ENCODE measurements at places on chromosomes 16 and 17. TPM values are rescaled to one million over a fixed set of nuclear protein-coding genes. Genes with fewer than 3 reads are reported as not detected.

GRCh38 chr17:48373130-48373830 is 56.7 kb downstream of the SKAP1 start:
- no peak for DNase-seq
- H3K27me3 ChIP-seq: peaks cover 46% of the 10 kb centered on the region
- H3K36me3 ChIP-seq: no peaks in the 10 kb centered on the region
- no peak overlapping the region for H3K27ac ChIP-seq
- H3K4me3 ChIP-seq: no peak overlapping the region

- H3K27ac ChIP-seq: no peak overlapping the region
- peaks cover 42% of the 10 kb centered on the region for H3K36me3 ChIP-seq
- H3K4me3 ChIP-seq: no peak overlapping the region
- H3K27me3 ChIP-seq: peaks cover 5% of the 10 kb centered on the region
These were observed 11.0 kb downstream of the FAAP100 start for GRCh38 chr17:81541123-81541522.

GRCh38 chr17:40490289-40490853 is 11.1 kb downstream of the TNS4 start:
- no peaks in the 10 kb centered on the region for H3K36me3 ChIP-seq
- no peak overlapping the region for H3K4me3 ChIP-seq
- peaks cover 49% of the 10 kb centered on the region for H3K4me1 ChIP-seq
- H3K27ac ChIP-seq: peak overlapping the region; percentile 53
- H3K27me3 ChIP-seq: no peaks in the 10 kb centered on the region

- no peak for DNase-seq
- H3K4me1 ChIP-seq: no peaks in the 10 kb centered on the region
- peaks cover 11% of the 10 kb centered on the region for H3K36me3 ChIP-seq
- H3K27ac ChIP-seq: no peak overlapping the region
- no peaks in the 10 kb centered on the region for H3K27me3 ChIP-seq
- no peak overlapping the region for H3K4me3 ChIP-seq
These were observed 6.3 kb upstream of the TBCD start for GRCh38 chr17:82745524-82745923.

- H3K27me3 ChIP-seq: no peaks in the 10 kb centered on the region
- no peaks in the 10 kb centered on the region for H3K4me1 ChIP-seq
- no peak overlapping the region for H3K27ac ChIP-seq
- no peak for DNase-seq
- no peaks in the 10 kb centered on the region for H3K36me3 ChIP-seq
These were observed 286.4 kb downstream of the GRIN2A start for GRCh38 chr16:9895817-9896216.

DNA sequence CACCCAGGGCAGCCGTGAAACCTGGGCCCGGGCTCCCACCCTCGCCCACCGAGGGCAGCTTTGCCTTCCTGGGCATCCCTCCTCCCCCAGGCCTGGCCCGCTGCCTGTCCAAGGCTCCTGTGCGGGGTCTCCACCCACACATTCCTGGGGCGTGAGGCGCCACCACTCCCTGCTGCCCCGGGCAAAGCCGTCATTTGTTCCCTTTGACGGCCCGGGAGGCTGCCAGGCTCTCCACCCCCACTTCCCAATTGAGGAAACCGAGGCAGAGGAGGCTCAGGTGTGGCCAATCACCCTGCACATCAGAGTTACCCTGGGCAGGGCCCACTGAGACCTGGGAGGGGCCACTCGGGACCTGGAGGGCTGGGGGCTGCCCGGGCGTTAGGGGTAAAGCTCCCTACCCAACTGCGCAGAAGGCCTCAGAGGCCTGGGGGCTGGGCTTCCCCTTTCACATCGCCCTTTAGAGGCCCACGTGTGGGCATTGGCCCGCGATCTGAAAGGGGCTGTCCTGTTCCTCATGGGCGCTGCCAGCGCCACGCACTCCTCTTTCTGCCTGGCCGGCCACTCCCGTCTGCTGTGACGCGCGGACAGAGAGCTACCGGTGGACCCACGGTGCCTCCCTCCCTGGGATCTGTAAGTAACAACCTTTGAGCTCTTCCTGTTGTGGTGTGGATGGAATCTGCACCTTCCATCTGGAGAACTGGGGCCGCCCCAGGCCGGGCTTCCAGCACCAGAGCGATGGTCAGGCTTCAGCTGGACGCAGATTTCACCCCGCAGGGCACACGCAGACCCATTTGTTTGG is at the start of gene MSLN:
Gene MSLN (plus strand): TSS at position 190 of the 799 bp plus-strand sequence. CDS start 1,947 bp downstream, outside the sequence.
- no peaks in the 10 kb centered on the region for H3K27me3 ChIP-seq
- no peaks in the 10 kb centered on the region for H3K36me3 ChIP-seq
- no peak for DNase-seq
- no peaks in the 10 kb centered on the region for H3K4me1 ChIP-seq
- H3K27ac ChIP-seq: no peak within 1 kb of the TSS

DNA sequence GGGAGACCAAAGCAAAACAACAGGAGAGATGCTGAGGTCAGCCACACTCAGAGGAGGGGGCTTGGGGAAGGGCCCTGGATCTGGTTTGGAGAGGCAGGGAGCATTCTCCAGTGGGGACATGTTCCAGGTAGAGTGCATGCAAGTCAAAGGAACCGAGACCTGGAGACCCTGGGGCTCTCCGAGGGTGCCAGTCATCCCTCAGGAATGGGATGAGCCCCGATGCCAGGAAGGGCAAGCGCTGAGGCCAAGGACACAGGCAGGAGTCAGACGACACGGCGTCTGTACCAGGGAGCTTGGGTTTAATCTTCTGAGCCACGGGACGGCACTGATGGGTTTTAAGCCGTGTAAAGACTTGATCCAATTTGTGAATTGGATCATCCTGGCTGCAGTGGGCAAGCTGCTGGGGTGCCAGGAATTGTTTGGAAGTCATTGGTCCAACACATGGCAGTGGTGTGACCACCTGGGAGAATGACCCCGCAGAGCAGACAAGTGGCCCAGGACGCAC is 32.9 kb upstream of the ANKRD40CL start:
- no peak overlapping the region for H3K4me3 ChIP-seq
- no peaks in the 10 kb centered on the region for H3K36me3 ChIP-seq
- H3K27ac ChIP-seq: no peak overlapping the region

DNA sequence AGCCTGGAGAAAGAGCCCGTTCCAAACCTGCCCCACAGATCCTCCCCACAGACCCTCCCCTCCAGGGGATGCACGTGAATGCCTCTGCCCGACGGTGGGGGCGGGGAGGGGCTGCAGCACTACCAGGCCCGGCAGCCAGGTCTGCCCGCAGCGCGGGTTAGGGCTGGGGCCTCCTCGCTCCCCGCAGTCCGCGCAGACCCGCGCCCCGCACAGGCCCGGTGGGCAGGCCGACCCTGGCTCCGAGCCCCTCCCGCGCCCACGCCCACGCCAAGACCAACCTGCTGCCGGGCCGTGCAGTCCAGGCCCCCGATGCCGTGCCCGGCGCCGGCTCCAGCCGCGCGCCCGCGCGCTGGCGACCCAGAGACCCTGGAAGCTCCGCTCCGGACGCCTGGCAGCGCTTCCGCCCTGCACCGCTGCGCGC is at the start of gene RPUSD1:
Gene RPUSD1 (minus strand): TSS at position 404 of the 421 bp plus-strand sequence. CDS start 644 bp downstream, outside the sequence.
- peaks cover 10% of the 10 kb centered on the region for H3K36me3 ChIP-seq
- DNase-seq: peak; percentile 95
- H3K27me3 ChIP-seq: no peaks in the 10 kb centered on the region
- H3K4me3 ChIP-seq: peak within 1 kb of the TSS; percentile 93
- H3K27ac ChIP-seq: peak within 1 kb of the TSS; percentile 41

DNA sequence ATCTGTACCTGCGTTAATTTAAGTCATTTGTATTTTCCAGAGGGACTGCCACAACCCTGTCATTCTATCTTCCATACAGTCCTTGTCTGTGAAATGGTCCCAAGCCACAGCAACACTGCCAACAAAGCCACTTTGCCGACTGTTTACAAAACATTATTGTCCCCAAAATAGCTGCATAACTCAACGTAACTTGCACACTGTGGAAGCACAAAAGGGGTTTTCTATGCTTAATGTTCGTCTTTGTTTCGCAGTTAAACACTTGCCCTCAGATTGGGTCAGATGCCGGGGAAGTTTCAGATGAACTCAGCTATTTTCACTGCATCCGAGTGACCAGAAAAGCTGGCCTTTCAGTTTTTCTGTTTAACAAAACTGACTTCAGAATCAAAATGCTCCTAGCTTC is 4.6 kb downstream of the SEC14L5 start:
- no peak for DNase-seq
- H3K4me3 ChIP-seq: no peak overlapping the region
- peaks cover 15% of the 10 kb centered on the region for H3K27me3 ChIP-seq
- H3K27ac ChIP-seq: no peak overlapping the region
- H3K36me3 ChIP-seq: no peaks in the 10 kb centered on the region

- DNase-seq: peak; percentile 93
- peak overlapping the region; percentile 1 for H3K4me3 ChIP-seq
- no peak overlapping the region for H3K27ac ChIP-seq
- peaks cover 14% of the 10 kb centered on the region for H3K4me1 ChIP-seq
These were observed 5.9 kb downstream of the RNF222 start for GRCh38 chr17:8391711-8392110.

- H3K4me3 ChIP-seq: no peak overlapping the region
- H3K36me3 ChIP-seq: no peaks in the 10 kb centered on the region
- H3K27me3 ChIP-seq: no peaks in the 10 kb centered on the region
- no peaks in the 10 kb centered on the region for H3K4me1 ChIP-seq
These were observed 17.3 kb downstream of the DBNDD1 start for GRCh38 chr16:90001761-90002503.

GRCh38 chr16:86062271-86062965 is 163.5 kb downstream of the IRF8 start:
- peaks cover 7% of the 10 kb centered on the region for H3K27me3 ChIP-seq
- no peaks in the 10 kb centered on the region for H3K4me1 ChIP-seq
- no peak overlapping the region for H3K4me3 ChIP-seq
- peak; percentile 13 for DNase-seq
- no peak overlapping the region for H3K27ac ChIP-seq

- H3K4me1 ChIP-seq: peaks cover 16% of the 10 kb centered on the region
- H3K4me3 ChIP-seq: no peak overlapping the region
- DNase-seq: peak; percentile 92
- no peaks in the 10 kb centered on the region for H3K27me3 ChIP-seq
- no peaks in the 10 kb centered on the region for H3K36me3 ChIP-seq
- no peak overlapping the region for H3K27ac ChIP-seq
These were observed 136.1 kb downstream of the RAB11FIP4 start for GRCh38 chr17:31527606-31528005.

DNA sequence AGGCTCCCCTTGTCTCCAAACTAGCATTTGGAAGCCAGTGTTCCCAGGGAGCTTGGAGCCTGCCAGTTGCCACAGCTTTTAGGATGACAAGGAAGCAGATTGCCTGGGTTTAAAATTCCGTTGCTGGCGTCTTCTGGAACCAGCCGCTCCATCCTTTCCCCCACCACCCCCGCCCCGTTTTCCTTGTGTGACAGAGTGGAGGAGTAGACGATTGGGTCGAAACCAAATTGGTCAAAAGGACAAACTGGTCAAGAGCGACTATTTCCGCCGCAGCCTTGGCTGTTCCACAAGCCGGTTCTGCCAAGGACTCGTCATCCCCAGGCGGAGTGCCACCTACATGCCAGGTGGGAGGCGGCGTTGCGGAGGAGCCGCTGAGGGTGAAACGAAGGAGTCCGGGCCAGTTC is 91.1 kb downstream of the RPA1 start:
- no peak for DNase-seq
- H3K27me3 ChIP-seq: peaks cover 2% of the 10 kb centered on the region
- no peaks in the 10 kb centered on the region for H3K36me3 ChIP-seq
- no peaks in the 10 kb centered on the region for H3K4me1 ChIP-seq
- no peak overlapping the region for H3K4me3 ChIP-seq
- no peak overlapping the region for H3K27ac ChIP-seq

GRCh38 chr17:29116804-29117753 is 63.1 kb downstream of the MYO18A start:
- peak; percentile 97 for DNase-seq
- no peaks in the 10 kb centered on the region for H3K27me3 ChIP-seq
- H3K36me3 ChIP-seq: peaks cover 21% of the 10 kb centered on the region
- H3K4me3 ChIP-seq: no peak overlapping the region
- peaks cover 27% of the 10 kb centered on the region for H3K4me1 ChIP-seq

- DNase-seq: peak; percentile 46
- H3K36me3 ChIP-seq: no peaks in the 10 kb centered on the region
- peaks cover 5% of the 10 kb centered on the region for H3K27me3 ChIP-seq
- H3K27ac ChIP-seq: no peak overlapping the region
These were observed 8.6 kb downstream of the TBC1D26 start for GRCh38 chr17:15740570-15741120.

GRCh38 chr16:10987361-10988163 is 43.2 kb downstream of the CLEC16A start:
- no peak overlapping the region for H3K27ac ChIP-seq
- H3K36me3 ChIP-seq: peaks cover 9% of the 10 kb centered on the region
- no peak overlapping the region for H3K4me3 ChIP-seq
- H3K27me3 ChIP-seq: no peaks in the 10 kb centered on the region

DNA sequence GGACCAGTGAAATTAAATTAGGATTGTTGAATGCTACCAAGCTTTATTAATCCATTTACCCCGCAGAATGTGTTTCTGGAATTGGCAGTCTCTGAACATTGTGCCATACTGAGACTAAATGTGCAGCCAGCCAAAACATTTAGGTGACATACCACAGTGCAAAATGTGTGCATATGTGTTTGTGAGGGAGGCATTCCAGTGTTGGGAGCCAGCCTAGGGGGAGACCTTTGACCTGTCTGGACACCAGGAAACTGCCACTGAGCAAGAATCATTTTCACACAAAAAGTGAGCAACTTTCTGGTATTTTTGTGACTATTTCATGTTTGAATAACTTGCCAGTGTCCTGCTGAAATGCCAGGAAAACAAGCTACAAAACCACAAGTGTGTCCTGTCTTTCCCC is 64.7 kb upstream of the SLC12A3 start:
- no peak for DNase-seq
- H3K4me1 ChIP-seq: peaks cover 7% of the 10 kb centered on the region
- H3K27me3 ChIP-seq: no peaks in the 10 kb centered on the region
- H3K27ac ChIP-seq: no peak overlapping the region

Gene ST6GALNAC1
- not detected for total RNA-seq

Gene TBC1D28
- total RNA-seq: not detected

Gene CDH8
- total RNA-seq: not detected

Gene CD300A
- not detected for total RNA-seq

Gene SPATA20
- total RNA-seq: 126 TPM

Gene LAT
- 1.4 TPM for total RNA-seq

Gene CNTD1
- not detected for total RNA-seq

Gene MAPT
- 0.29 TPM for total RNA-seq

Gene GDPD3
- total RNA-seq: 0.88 TPM

Gene METTL23
- 25.7 TPM for total RNA-seq

Gene C16orf89
- total RNA-seq: 0.59 TPM

Gene C1QTNF8
- not detected for total RNA-seq

Gene WNT3
- 0.88 TPM for total RNA-seq

Measured in osteoblast (primary cell).